ENCODE measurements at places on chromosomes 11 and 22.

- no peak for DNase-seq
Measured at GRCh38 chr11:132685174-132685611, 847.1 kb downstream of the OPCML start.

GRCh38 chr11:95536047-95536690, 253.4 kb downstream of the FAM76B start:
- no peak for DNase-seq

GRCh38 chr22:40250608-40251007, 72.9 kb downstream of the TNRC6B start:
- DNase-seq = no peak

DNA sequence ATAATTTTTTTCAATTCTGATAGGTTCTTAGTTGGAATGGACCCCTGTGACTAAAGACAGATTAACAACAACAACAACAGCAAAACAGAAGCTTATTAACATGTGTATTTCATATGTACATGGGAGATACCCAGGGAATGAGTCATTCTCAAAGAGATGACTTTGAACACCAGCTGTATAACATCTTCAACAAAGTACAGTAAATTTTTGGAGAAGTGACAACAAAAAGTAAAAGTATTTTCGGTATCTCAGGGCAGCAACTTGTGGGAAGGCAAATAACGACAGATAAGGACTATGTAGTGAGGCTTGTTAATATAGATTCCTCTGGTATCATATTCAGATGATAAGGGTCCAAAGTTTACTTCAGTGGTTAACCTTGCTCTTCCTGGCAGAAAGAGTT, 573.4 kb upstream of the RAG2 start:
- no peak for DNase-seq

GRCh38 chr11:122163053-122163819, 47.2 kb upstream of the BLID start:
- no peak for DNase-seq

GRCh38 chr11:134655189-134655989, 243.3 kb upstream of the B3GAT1 start:
- no peak for DNase-seq

DNA sequence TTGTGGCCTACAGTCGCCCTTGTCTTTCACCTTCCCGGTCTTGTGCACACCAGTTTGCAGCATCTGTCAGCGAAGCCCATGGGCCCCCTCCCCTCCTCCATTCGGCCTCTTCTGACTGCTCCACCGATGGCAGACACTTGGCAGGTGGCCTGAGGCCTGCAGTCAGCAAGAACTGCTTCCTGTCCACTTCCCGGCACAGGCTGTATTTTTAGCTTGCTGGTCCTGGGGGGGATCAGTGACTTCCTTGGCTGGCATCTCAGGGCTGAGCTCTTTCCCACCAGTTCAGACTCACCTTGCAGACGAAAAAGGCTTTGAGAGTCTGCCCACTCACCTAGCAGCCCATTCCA, 106.4 kb downstream of the SYN3 start:
- DNase-seq = no peak

DNA sequence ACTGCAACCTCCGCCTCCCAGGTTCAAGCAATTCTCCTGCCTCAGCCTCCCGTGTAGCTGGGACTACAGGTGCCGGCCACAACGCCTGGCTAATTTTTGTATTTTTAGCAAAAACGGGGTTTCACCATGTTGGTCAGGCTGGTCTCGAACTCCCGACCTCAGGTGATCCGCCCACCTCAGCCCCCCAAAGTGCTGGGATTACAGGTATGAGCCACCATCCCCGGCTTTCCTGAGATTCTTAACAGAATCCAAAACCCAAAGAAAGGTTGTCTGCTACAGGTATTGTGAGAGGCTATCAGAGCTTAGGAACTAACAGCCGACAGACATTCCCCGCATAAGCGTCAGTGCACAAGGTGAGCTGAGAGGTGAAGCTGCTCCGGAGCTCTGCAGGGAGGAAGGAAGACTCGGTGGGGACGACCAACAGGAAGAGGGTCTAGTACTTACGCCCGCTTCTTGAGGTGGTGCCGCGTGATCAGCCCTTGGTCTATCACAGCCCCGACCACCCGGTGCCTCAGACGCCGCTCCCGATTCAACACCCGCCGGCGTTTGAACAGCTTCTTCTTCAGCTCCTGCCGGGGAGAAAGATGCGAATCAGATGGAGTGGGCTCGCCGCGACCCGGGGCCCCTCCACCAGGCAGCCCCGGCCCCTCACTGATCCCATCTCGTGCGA, 470 bp downstream of the C11orf98 start:
- DNase-seq = no peak

- DNase-seq = peak; percentile 8
Measured at GRCh38 chr11:69915501-69916250, 96.5 kb upstream of the FGF3 start.

- no peak for DNase-seq
Measured at GRCh38 chr11:15815246-15816195, 540.8 kb downstream of the SOX6 start.

- no peak for DNase-seq
Measured at GRCh38 chr11:72808331-72808798, 5.8 kb upstream of the ATG16L2 start.

- no peak for DNase-seq
Measured at GRCh38 chr11:32446227-32446626, 10.9 kb upstream of the WT1 start.

DNA sequence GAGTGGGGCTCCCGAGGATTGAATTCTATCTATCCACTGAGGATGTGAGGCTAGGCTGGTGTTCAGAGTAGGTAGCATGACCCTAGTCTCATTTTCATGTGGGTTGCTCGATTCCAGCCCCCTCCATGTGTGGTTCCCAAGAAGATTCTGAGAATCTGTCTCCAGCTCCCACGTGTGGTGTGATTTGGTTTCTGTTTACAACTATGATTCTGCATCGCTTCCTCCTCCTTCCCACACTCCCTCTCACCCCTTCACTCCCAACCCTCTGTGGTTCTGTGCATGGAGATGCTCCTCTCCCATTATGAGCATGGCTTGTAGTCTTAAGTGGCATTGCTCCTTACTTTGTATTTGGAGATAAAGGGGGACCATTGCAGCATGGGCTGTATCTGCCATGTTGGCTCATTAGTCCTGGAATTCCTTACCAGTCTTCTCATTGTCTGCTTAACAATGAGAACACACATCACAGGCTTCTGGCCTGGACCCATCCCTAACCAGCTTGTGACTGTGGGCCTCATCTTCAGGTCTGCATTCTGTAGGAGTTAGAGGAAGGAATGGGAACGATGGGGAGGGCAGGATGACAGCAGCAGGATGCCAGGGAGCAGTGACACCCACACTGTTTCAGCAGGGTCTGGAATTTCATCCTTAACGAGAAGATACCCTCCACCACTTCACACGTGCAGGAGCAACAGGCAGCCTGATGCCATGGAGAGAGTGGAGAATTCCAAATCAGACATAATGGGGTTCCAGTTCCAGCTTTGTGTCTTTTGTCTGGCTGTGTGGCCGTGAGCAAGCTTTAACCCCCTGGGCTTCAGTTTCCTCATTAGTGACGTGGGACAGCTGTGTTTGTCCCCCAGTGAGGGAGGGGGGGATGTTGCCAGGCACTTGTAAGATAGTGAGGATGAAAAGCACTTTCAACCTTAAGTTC, 86.0 kb downstream of the CCDC81 start:
- DNase-seq = no peak

DNA sequence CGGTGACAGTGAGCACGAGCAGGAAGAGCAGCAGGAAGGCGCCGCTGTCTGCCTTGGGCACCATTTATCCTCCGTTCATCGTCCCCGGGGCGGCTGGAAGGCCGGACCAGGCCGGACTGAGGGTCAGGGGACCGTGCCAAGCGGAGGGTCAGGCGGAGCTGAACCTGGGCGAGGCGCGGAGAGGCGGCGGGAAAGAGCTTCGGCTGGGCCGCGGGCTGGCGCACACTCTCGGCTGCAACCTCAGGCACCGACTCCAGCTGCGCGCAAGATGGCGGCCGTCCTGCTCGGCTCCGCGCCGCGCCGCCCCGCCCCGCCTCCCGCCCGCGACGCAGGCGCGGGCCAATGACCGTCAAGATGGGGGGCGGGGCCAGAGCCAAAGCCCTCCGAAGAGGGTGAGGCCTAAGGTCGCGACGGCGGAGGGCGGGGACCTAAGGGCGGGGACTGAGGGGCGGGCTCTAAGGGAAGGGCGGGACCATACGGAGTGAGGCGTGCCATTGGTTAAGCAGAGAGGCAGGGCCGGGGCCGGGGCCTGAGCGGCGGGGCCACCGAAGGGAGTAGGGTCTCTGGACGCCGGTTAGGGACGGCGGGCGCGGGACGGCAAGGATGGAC, at the start of gene DGCR2:
TSS of gene DGCR2 (minus strand) at position 270 of the 609 bp plus-strand sequence. CDS start at position 64, 206 bp downstream.
- DNase-seq = peak; percentile 94

DNA sequence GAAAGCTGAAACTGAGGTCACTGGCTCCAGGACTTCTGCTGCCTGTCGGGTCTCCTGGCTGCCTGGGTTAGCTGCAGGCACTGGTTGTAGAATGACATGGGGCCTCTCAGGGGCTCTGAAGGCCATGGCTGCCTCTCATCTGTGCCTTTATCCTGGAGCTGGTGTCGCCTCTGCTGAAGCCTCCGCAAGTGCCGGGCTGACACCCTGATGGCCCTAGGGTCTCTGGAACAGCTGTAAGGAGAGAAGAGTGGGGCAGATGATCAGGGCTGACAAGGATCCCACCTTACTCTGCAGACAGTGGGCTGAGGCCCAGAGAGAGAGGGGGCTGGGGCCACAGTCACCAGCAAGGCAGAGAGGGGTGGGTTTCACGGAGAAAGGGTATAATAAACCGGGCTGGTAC, 4.6 kb downstream of the PLA2G3 start:
- DNase-seq = no peak

GRCh38 chr11:13667245-13667644, 1.2 kb upstream of the FAR1 start:
- no peak for DNase-seq

DNA sequence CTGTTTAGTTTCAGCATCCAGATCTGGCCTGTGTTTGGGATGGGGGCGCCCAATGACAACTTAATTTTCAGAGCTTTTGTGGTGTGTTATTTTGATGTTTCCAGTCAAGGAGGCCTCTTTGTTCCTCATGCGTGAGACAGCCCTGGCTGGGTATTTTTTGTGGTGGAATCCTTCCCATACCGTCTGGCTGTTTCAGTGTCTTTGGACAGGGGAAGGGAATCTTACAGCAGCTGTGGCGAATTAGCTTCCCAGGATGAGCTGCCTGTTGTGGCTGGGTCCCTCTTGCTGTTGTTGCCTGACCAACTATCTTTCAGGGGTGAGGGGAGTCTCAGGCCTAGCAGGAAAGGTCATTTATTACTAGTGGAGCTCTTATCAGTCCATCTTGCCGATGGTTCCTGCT, 138.8 kb downstream of the ARHGAP20 start:
- no peak for DNase-seq

DNA sequence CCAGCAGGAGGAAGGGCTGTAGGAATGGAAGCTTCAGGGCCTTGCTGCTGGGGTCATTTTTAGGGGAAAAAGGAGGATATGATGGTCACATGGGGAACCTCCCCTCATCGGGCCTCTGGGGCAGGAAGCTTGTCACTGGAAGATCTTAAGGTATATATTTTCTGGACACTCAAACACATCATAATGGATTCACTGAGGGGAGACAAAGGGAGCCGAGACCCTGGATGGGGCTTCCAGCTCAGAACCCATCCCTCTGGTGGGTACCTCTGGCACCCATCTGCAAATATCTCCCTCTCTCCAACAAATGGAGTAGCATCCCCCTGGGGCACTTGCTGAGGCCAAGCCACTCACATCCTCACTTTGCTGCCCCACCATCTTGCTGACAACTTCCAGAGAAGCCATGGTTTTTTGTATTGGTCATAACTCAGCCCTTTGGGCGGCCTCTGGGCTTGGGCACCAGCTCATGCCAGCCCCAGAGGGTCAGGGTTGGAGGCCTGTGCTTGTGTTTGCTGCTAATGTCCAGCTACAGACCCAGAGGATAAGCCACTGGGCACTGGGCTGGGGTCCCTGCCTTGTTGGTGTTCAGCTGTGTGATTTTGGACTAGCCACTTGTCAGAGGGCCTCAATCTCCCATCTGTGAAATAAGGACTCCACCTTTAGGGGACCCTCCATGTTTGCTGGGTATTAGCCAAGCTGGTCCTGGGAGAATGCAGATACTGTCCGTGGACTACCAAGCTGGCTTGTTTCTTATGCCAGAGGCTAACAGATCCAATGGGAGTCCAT, 14.1 kb downstream of the IL10RA start:
- DNase-seq = no peak

DNA sequence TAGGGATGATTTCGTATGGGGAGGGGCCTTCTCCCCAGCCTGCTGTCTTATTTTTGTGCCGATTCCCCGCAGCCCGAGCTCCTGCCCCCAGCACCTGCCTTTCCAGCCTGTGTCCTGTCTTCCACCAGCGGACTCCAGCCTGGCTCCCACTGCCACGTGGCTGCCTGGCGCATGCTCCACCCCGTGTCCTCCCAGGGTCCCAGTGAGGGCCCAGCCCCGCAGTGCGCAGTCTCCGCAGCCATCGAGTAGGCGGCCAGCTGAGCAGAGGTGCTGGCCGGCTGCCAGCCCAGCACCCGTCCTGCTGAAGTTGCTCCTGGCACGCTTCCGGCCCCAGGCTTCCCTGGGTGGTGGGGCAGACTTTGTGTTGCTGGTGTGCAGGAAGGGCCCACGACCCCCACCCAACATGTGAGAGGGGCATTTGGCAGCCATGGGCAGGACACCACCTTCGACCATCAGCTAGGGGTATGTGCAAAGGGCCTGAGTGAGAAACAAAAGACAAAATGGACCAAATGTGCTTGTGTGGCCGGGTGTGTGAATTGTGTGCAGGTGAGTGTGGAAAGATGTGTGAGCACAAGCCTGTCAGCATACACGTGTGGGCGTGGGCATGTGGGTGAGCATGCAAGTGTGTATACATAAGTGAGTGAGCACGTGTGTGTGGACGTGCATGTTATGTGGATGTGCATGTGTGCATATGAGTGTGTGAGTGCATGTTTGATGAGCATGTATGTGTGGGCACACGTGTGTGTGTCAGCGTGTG, 55.9 kb downstream of the RTN4R start:
- DNase-seq = no peak

DNA sequence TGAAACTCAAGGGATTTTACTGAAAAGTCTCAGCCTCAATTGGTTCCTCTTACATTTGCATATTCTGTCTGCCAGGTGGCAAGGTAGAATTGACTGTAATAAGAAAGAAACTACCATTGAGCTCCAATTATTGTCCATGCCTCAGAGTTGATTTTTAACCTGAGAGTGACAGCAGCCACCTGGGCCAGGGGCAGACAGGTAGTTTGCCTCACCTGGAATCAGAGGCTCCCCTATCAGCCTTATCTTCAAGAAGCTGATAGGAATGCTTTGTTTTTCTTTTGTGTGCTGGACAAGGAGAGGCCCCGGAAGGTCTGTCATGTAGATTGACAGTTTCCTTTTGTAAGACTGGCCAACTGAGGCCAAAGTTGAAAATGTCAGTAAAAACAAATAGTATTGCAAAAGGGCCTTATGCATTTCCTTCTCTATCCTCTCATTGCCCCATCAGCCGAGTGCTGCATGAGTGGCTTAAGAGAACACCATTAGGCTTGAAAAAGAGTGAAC, 34.1 kb downstream of the CD44 start:
- no peak for DNase-seq

DNA sequence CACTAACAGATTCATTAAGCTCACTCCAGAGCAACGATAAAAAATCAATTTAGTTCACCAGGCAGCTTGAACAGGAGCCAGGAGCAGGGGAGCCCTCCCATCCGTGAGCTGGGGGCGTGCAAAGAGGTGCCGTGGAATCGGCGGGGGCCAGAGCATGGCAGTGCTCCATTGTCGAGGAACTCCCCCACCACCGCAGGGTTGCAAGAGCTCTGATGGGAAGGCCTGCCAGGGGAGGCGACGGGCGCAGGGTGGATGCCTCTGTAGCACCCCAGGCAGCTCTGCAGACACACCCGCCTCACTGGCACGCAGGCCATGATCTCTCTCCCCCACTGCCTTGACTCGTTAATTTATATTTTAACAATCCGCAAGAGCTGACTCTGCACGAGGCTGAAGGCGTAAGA, 433.2 kb downstream of the MIAT start:
- DNase-seq = no peak

All from stimulated activated CD4-positive, alpha-beta T cell treated with anti-CD3 and anti-CD28 coated beads, Interleukin-1b, Interleukin-23, amount 100 ng/mL, for 1 hour (primary cell).